Activated CD8-positive, alpha-beta memory T cell treated with anti-CD3 and anti-CD28 coated beads, Interleukin-2, amount 50 U/mL, for 48 hours (primary cell): ENCODE measurements at places on chromosomes 5 and 9.
A peak's percentile ranks its signal among the peaks of the same experiment; 100 is the strongest.

DNA sequence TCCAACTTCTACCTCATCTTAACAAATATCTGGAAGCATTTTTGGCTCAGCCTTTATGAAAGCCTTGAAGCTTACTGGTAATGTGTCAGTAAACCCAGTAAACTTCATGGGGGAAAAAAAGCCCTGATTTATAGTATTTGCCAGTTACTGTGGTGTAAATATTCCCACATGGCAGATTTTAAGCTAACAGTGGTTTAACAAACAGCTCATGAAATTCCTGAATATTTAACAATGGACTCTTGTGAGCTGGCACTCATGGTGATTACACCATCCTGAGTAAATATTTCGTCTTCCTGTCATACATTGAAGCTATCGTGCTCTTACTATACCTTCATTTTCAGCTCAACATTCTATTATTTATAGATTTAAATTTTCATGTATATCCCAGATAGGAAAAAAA, 57.0 kb upstream of the ACOT12 start:
- DNase-seq, result no peak

DNA sequence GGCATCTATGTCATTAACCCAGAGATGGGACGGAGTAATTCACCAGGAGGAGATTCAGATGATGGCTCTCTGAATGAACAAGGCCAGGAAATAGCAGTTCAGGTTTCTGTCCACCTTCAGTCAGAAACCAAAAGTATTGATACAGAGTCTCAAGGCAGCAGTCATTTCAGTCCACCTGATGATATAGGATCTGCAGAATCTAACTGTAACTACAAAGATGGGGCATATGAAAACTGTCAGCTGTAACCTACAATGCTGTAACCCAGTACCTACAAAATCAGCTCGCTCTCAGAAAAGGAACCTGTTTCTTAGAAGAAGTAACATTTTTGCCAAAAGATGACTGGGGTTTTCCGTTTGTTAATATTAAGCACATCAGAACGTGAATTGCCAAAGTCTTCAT, 14.7 kb downstream of the MFAP3 start:
- no peak for DNase-seq

DNA sequence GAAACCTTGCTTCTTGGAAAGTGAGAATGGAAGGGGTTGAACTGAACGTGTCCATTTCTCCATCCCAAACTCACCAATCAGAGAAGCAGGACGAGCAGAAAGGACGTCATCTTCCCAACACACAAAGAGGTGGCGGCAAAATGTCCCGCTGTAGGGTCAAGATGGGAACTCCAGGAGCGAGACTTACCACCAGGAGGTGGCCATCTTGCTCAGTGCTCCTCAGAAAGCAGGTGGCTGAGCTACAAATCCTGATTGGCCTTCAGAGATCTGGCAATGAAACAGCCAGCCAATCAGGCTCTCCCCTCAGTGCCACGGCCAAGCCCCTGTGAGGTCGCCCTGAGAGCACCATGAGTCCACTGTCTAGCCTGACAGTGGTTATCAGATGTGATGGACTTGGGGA, 259.0 kb downstream of the NDUFS4 start:
- no peak for DNase-seq

GRCh38 chr9:82201196-82201595, 212.6 kb downstream of the SPATA31D1 start:
- no peak for DNase-seq

DNA sequence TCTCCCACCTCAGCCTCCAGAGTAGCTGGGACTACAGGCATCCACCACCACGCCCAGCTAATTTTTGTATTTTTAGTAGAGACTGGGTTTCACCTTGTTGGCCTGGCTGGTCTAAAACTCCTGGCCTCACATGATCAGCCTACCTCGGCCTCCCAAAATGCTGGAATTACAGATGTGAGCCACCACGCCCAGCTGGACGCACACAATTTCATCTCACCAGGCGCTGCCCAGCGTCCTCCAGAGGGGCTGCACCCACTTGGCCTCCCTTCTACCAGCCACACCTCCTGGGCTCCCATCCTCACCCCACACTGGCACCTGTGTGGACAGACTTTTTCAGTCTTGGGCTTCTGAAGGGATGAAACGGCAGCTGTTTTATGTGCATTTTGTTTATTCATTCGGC, 3.8 kb upstream of the EXOC3 start:
- no peak for DNase-seq

DNA sequence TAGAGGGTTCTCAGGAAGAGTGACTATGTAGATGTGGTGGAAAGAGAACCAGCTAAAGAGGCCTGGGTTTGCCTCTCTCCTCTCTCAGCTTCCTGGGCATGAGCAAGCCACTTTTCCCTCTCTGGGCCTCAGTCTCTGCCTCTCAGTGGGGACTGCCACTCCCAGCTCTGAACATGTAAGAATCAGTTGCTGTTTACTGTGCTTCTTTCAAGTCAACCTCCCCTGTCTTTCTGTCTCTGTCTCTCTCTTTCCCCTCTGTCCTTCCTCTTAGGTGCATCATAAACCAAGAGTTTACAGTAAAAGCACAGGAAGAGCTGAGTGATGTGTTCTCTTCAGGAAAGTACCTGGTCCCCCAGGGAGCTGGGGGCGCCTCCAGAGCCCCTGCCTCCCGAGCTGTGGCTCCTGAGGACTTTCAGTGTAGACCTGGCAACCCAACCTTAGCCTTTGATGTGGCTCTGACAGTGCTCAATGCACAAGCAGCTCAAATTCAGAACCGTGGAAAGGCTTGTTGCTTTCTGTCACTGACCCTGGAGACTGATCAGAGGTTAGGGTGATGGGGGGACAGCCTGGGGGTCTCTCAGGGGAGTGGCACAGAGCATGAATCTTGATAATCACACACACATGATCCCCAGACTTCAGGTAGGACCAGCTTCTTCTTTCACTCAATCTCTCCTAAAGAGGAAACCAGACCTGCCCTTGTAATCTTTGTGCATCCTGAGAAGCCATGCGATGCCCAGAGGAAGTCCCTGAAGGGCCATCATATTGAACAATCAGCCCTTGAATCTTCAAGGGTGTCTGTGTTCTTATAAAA, 59.4 kb upstream of the TNFSF8 start:
- peak; percentile 80 for DNase-seq

- no peak for DNase-seq
Observed at GRCh38 chr5:173395257-173395932, 67.2 kb upstream of the STC2 start.

DNA sequence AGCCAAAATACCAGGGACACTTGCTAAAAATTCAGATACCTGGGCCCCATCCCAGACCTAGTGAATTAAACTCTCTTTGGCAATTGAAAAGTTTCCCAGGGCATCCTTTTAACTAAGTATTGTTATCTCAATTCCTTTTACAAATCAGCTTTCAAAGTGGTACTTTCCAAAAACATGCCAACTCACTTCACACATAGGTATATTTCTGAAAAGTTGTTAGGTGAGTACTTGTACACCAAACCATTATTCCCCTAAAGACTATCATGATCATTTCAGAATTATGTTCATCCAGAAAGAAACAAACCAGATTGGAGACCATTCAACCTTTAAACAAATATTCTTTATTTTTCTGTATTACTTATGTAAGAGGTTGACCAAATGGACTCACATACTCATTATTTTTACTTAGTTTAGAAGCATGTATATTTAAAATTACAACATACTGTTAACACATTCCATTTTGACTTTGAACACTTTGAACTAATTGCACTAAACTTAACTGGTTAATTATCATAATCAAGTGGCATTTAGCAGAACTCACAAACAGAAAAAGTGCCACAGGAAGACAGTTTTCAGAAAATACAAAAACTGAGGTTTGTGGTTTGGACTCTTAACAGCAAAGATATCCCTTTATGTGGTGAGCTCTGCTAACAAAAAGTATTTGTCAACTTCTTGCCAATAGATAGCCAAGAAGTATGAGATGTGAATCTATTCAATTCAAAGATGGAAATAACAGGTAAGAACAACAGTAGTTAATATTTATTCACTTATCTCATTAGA, 40.7 kb downstream of the KIAA0825 start:
- no peak for DNase-seq

DNA sequence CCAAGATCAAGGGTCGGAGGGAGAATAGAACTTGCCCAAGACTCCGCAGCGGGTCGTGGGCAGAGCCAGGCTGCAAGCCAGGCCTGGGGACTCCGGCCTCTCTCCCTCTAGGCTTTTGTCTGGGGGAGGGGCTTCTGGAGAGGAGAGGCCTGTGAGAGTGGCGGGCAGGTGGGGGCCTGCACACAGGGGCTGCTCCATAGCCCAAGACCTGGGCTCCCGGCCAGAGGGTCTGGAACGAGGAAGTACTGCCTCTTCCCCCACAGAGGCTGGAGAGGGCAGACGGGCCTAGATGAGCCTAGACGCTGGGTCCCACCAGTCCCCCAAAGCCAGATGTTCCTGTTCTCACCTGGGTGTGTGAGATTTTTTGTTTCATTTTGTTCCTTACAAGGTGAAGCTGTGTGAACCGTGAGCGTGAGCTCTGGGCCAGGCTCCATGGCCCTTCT, 5.2 kb upstream of the ST6GALNAC6 start:
- DNase-seq, result no peak
